ENCODE measurements at places on chromosomes 5 and 9. TPM values are rescaled to one million over a fixed set of nuclear protein-coding genes. Genes with fewer than 3 reads are reported as not detected.

SLC36A1 gene
- 11.7 TPM for total RNA-seq

BRINP1 gene
- total RNA-seq, result 0.23 TPM

FBP2 gene
- total RNA-seq, result not detected

PCDHA11 gene
- total RNA-seq, result 0.11 TPM

PDE8B gene
- total RNA-seq, result not detected

KIF4B gene
- total RNA-seq, result 0.06 TPM

C9orf50 gene
- not detected for total RNA-seq

BAAT gene
- 0.06 TPM for total RNA-seq

PPP2R2B gene
- 1.0 TPM for total RNA-seq

DPH7 gene
- total RNA-seq, result 36.6 TPM

TIMD4 gene
- not detected for total RNA-seq

HRCT1 gene
- total RNA-seq, result 2.1 TPM

PCDHGA7 gene
- 0.57 TPM for total RNA-seq

CDC25C gene
- 16.9 TPM for total RNA-seq

BAG1 gene
- 40.4 TPM for total RNA-seq

COL5A1 gene
- total RNA-seq, result 56.0 TPM

TLX3 gene
- not detected for total RNA-seq

ISL1 gene
- not detected for total RNA-seq

GAPVD1 gene
- total RNA-seq, result 29.9 TPM

MVB12B gene
- 4.8 TPM for total RNA-seq

MTX3 gene
- total RNA-seq, result 15.0 TPM

INSL6 gene
- total RNA-seq, result not detected

BTNL3 gene
- total RNA-seq, result not detected

TSSK1B gene
- 0.52 TPM for total RNA-seq

CFAP90 gene
- total RNA-seq, result not detected

ADGRD2 gene
- total RNA-seq, result not detected

PCDHGC4 gene
- total RNA-seq, result 0.69 TPM

C1QTNF3 gene
- 0.40 TPM for total RNA-seq

CD14 gene
- 0.96 TPM for total RNA-seq

FAXDC2 gene
- 25.4 TPM for total RNA-seq

CKMT2 gene
- not detected for total RNA-seq

GFRA3 gene
- total RNA-seq, result not detected

ADAMTSL1 gene
- 85.1 TPM for total RNA-seq

KIF12 gene
- total RNA-seq, result not detected

SOHLH1 gene
- total RNA-seq, result not detected

GTF2H2 gene
- 29.8 TPM for total RNA-seq

MYOT gene
- total RNA-seq, result not detected
